GM23338 (cell line): ENCODE measurements at places on chromosomes 5 and 9. TPM values are rescaled to one million over a fixed set of nuclear protein-coding genes. Genes with fewer than 3 reads are reported as not detected.

DNA sequence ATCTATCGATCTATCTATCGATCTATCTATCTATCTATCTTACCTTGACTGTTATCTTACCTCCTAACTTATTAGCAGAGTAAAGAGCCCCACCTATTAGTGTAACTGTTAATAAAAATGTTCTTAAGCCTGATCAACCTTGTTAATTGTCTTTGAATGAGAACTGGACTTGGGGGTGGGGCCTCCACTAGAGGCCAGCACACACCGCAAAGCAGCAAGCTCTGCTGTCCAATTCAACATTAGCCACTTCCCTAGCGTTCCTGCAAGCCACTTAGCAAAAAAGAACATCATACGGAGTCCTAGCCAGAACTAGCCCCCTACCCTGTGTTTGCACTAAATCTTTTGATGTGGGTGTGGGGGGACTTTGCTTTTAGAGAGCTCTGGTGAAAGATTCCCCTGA, 515.8 kb downstream of the KDM4C start:
- no peaks in the 10 kb centered on the region for H3K4me1 ChIP-seq
- peak; percentile 38 for DNase-seq
- no peak overlapping the region for H3K27ac ChIP-seq
- no peak overlapping the region for H3K4me3 ChIP-seq
- no peaks in the 10 kb centered on the region for H3K27me3 ChIP-seq

GPR151 gene
- not detected in 2 replicates for total RNA-seq

- peaks cover 30% of the 10 kb centered on the region for H3K4me1 ChIP-seq
- DNase-seq = no peak
- no peaks in the 10 kb centered on the region for H3K36me3 ChIP-seq
- H3K27ac ChIP-seq = no peak overlapping the region
- no peak overlapping the region for H3K4me3 ChIP-seq
These were observed 48.0 kb downstream of the DPYSL3 start for GRCh38 chr5:147461915-147462314.

DNA sequence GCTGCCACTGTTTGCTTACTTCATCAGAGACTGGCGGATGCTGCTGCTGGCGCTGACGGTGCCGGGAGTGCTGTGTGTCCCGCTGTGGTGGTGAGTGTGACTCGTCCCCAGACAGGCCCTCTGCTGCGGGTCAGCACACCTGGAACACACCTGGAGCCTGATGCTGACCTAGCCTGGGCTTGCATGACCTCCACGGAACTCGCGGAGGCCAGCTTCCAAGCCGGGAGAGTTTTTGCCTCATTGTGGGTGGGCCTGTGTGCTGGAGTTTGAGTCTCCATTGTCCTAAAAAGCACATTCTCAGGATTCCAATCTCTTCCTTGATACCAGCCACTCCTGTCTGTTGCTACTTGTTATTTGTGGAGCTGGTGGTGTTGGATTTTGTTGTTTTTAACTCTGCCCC, 28.1 kb downstream of the SLC22A4 start:
- no peaks in the 10 kb centered on the region for H3K36me3 ChIP-seq
- peak overlapping the region; percentile 81 for H3K27ac ChIP-seq
- H3K27me3 ChIP-seq = no peaks in the 10 kb centered on the region
- no peak overlapping the region for H3K4me3 ChIP-seq
- H3K4me1 ChIP-seq = peaks cover 15% of the 10 kb centered on the region

C5orf15 gene
- total RNA-seq = 61.4 and 67.4 TPM in 2 replicates

GRCh38 chr5:96007051-96007450, 45.4 kb upstream of the ELL2 start:
- H3K27ac ChIP-seq = no peak overlapping the region
- DNase-seq = no peak
- H3K27me3 ChIP-seq = no peaks in the 10 kb centered on the region
- no peaks in the 10 kb centered on the region for H3K4me1 ChIP-seq
- no peaks in the 10 kb centered on the region for H3K36me3 ChIP-seq
- no peak overlapping the region for H3K4me3 ChIP-seq

DNA sequence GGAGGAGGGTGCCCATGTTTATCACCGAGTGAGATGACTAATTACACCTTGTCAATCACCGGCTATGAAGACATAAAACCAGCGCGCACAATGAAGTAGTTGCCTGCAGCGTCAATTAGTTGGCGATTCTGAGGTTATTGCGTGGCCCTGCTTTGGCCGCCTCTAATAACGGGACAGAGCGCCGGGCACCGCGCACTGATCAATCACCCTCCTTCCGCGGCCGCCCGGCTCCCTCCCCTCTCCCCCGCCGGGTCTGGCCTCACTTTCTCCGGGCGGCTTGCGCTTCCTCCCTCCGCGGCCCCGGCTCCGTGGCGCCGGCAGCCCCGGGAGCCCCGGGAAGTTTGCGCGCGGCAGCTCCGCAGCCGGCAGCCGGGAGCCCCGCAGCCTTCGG, 3.3 kb upstream of the LHX2 start:
- H3K36me3 ChIP-seq = no peaks in the 10 kb centered on the region
- peak overlapping the region; percentile 71 for H3K4me3 ChIP-seq
- no peak overlapping the region for H3K27ac ChIP-seq
- peaks cover 99% of the 10 kb centered on the region for H3K27me3 ChIP-seq

SOX30 gene
- total RNA-seq = 1.3 and 1.4 TPM in 2 replicates

DNA sequence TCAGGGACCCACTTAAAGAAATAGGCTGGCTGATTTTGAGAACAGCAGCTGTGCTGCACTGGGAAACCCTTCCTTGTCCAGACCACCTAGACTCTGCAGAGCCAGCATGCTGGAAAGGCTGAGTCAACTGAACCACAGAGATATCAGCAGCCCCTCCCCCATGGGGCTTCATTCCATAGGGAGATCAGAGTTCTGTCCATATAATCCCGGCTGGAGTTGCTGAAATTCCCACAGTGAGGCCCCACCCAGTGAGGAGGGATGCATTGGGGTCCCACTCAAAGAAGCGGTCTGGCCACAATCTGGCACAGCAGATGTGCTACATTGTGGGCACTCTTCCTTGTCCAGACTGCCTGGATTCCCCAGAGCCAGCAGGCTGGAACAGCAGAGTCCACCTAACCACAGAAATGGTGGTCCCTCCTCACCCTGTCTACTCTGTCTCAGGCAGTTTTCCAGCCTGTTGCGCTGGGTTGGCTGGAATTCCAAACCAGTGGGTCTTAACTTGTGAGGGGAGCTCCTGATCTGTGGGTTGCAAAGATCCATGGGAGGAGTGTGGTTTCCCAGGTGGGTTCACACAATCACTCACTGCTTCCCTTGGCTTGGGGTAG, 127.1 kb downstream of the RNF180 start:
- no peaks in the 10 kb centered on the region for H3K36me3 ChIP-seq
- no peak for DNase-seq
- no peaks in the 10 kb centered on the region for H3K27me3 ChIP-seq
